Stimulated activated CD8-positive, alpha-beta memory T cell treated with anti-CD3 and anti-CD28 coated beads, Interleukin-4, amount 100 ng/mL, for 4 hours (primary cell): ENCODE measurements at places on chromosomes 2 and 18.

- DNase-seq = no peak
Observed at GRCh38 chr2:145764631-145765030, 1244.7 kb upstream of the ZEB2 start.

DNA sequence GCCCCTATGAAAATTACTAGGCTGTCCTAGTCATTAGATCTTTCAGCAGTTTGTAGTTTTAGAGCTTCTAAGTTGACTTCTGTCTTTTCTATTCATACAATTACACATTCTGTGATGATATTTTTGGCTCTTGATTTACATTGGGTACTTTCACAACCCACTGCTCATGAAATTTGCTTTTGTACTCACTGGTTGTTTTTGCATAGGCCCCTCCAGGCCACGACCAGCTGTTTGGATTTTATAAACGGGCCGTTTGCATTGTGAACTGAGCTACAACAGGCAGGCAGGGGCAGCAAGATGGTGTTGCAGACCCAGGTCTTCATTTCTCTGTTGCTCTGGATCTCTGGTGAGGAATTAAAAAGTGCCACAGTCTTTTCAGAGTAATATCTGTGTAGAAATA, 193.8 kb downstream of the RPIA start:
- no peak for DNase-seq

GRCh38 chr2:20539776-20540586, 93.1 kb downstream of the RHOB start:
- DNase-seq = no peak

DNA sequence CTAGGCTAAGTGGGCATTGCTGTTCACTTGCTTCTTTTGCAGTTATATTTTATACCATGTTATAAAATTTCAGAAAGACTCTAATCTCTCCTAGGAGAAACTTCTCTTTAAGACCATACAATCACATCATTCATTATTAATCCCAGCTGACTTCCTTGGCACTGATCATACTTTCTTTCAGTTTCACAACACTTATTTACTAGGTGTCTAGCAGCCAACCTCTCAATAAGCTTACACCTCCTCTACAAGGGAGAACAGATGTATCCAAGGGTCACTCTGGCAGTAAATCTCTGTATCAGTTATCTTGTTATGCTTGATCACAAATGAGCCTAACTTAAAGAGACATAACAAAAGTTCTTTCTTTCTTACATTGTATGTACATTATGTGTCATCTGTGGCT, 69.8 kb upstream of the EPB41L5 start:
- no peak for DNase-seq

GRCh38 chr2:226140594-226140993, 659.0 kb downstream of the IRS1 start:
- DNase-seq = no peak

DNA sequence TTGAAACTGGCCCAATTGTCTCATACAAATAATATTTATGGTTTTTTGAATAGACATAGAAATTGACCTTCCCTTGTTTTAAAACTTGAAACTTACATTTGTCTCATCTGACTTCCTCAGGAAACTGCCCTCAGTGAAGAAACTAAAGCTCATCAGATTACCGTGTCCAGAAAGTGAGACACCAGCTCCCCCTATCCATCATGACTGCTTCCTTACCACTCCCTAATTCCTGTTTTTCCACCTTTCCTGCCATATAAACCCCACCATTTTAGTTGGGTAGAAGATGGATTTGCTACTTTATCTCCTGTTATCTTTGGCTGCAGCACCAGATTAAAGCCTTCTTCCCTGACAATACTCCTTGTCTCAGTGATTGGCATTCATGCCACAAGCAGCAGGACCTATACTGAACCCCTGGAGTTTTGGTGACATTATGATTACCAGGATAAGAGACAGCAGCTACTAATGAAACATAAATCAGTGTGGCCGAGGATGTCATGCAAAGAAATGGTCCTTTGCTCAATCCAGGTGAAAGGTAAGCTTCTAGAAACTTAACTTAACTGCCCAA, 1627.6 kb upstream of the ZEB2 start:
- DNase-seq = no peak

GRCh38 chr18:27378431-27379095, 193.5 kb upstream of the CHST9 start:
- no peak for DNase-seq

DNA sequence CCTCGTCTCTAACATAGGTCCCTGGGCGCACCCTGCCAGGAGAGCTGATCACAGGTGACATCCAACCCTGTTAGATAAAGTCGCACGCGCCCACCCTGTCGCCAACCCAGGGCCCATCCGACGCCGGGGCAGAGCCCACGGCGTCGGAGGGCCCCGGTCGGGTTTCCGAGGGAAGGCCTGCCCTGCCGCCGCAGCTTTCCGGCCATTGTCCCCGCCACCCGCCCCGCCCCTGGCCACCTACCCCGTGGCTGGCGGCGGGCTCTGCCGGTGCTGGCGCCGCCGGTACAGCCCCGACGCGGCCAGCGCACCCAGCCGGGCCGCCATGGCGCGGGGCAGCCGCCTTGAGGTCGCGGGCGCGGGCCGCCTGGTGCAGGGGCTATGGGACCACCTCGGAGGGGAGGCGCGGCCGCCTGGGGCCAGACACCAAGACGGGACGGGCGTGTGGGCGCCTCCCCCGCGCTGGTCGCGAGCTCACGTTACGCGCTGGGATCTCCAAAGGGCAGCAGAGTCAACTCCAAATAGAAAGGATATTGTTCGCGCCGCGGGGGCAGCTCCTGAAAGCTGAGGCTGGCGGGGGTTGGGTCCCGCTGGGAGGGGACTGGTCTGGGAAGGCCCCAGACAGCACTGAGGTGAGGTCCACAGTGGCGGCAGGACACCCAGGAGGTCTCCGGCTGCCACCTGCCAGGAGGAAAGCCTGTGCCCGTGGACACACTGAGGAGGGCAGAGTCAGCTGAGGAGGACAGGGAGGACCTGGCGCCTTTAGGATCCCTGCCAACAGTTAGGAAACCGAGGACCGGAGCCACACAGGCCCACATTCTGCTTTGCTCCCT, 11.1 kb downstream of the LIMS2 start:
- DNase-seq = no peak

DNA sequence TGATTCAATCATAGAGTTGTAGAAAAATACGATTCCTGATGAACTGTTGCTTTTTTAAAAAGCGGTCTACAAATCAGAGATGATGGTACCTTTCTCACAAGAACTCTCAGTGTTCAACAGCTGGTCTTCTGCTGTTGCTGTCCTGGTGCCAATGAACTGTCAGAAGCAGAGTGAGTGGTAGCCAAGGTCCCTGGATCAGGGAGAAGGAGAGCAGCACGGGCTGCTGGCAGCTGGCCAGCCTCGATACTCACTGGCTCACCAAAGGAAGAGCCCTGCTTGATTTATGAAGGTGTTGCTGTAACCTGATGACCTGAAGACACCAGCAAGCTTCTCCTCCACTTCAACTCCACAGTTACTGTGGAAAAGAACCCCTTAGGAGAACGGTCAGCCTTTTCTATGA, 300.8 kb upstream of the SOX11 start:
- DNase-seq = no peak

DNA sequence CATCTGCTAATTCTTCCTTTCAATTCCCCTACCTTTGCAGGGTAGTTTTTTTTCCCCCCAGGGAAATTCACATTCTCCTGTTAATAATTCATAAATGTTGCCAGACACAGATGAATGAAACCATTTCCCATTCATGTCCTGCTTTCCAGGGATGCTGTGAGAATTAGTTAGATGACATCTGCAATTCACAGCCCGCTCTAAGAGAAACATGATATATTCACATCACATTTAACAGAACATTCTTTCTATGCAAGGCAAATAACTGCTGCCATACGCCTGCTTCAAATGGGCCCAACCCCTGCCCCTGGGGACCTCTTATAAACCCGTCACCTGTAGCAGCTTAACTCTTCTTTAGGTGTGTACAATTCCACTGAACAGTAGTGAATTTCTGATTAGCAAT, 110.6 kb upstream of the CTAGE1 start:
- DNase-seq = no peak

GRCh38 chr2:197170208-197170607, 140.4 kb downstream of the ANKRD44 start:
- DNase-seq = no peak

DNA sequence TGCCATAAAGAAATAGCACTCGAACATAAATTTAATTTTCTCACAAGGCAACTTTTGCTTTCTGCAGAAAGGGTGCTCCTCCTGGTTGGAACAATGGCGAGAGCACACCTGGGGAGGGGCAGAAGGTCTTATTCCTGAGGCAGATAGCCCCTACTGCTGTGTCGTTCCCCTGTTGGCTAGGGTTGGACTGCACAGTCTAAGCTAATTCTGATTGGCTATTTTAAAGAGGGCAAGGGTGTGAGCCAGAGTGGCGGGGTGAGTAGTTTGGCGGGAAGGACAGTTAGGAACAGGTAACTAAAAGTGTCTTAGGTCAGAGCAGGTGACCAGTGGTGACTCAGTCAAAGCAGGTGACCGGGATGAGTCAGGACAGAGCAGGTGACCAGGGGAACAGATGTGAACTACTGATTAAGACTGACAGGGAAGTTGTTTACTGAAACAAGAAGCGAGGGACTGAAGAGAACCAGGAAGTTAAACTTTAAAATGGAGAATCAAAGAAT, 49.7 kb upstream of the AGAP1 start:
- DNase-seq = no peak

DNA sequence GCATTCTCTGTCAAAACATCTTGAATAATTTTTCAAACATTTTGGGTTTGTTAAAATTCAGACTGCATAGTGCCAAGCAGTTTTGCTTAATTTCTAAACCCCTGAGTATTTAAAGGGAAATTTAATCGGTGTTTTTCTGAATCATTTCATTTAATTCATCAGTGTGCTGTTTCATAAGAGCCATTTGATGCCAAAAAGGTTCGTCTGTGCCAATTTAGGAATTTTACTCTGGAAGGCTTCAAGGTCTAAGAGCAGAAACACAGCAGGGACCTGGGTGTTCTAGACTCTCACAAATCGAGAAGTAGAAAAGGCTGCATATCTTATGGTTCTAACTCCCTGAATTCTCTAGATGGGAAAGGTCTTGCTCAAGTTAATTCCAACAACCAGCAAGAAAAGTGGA, 311.9 kb upstream of the NT5C1B start:
- DNase-seq = no peak

DNA sequence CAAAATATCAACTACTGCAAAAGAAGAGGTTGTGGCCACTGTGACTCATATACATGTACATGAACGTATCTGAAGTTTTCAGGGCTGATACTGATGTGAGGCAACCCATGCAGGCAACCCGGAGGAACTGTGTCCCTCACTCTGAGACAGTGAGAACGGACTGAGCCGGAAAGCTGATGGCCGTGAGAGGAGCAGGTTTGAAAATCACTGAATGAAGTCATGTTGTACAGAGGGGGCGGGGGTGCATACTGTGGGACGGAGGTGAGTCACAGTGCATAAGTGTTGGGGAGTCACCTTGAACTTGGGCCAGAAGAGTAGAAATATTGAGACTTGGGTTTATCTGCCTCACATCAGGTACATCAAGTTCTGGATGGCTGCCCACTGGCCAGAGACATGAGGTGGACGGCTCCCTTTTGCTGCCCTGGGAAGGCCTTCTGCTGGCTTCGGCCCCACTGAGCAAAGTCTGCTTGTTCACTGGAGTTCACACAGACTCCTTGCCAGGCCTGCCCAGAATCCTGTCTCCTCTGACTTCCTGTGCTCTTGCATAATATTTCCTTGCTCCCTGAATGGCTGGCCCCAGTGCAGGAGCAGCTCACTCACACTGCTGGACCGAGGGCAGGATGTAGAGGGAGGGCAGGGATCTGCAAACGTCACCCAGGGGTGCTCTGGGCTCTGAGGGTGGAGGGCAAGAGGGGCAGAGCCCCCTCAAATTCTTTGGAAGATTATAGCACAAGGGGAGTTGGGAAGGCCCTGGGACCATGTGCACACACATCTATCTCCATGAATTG, 18.1 kb downstream of the EPAS1 start:
- no peak for DNase-seq

GRCh38 chr2:26363323-26363722, 16.7 kb upstream of the ADGRF3 start:
- no peak for DNase-seq

- DNase-seq = no peak
Observed at GRCh38 chr2:185402474-185402873, 336.1 kb upstream of the FSIP2 start.

- DNase-seq = no peak
Observed at GRCh38 chr2:224987733-224988132, 54.5 kb downstream of the DOCK10 start.

GRCh38 chr2:110866466-110866865, 134.1 kb downstream of the ACOXL start:
- DNase-seq = no peak

DNA sequence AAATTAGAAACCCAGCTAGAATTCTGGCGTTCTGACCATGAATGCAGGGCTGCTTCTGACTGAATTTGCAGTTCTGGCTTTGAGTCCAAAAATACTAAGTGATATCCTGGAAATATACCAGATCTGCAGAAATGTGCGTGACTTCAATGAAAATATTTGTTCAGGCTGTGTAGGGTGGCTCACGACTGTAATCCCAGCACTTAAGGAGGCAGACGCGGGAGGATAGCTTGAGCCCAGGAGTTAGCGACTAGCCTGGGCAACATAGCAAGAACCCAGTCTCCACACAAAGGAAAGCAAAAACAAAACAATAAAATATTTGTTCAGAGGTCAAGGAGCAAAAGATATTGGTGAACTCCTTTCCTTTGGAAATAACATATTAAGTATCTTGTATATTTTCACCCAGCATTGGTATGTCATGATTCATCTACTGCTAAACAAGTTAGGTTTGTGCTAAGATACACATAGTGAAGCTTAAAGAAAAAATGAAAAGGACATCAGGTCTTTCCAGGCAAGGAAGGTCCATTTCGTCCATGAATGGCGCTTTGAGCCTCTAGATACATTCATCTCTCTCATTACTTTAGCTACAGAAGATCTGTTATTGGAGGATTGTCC, 239.2 kb downstream of the CMPK2 start:
- no peak for DNase-seq

GRCh38 chr2:166180951-166181812, 53.4 kb upstream of the SCN1A start:
- no peak for DNase-seq

DNA sequence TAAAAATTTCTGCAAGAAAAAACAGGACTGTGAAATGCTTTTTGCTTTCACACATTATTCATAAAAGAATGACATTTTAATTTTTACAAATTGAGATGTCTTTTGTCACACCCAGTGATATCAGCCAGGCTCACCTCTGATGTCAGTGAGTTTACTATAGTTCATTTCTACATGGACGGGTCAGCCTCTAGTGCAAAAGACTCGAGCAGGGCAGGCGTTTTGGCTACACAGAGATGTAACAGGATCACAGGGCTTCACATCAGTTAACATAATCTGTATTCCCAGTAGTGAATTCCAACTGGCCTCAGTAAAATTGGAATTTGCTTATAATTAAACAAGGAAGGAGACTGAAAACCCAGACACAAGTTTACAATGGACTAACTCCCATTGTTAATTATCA, 275.6 kb upstream of the ZSWIM2 start:
- DNase-seq = no peak

GRCh38 chr2:180723712-180724111, 256.7 kb upstream of the UBE2E3 start:
- DNase-seq = no peak

DNA sequence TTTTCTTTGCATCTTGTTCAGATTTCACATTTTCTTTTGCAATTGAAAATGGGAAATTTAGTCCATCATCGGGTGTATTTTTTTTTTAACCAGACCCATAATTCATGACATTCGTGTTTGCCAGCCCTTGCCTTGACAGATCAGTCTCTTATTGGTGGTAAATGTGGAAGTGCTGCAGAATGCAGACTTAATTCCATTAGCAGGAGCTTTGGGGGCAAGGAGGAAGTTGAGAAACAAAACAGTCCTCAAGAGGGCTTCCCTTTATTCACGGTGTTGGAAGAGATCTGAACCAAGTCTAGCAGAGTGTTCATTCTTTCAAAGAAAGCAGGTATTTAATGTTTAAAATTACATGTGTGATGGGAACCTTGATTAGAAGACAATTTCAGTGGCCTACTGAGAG, 16.6 kb upstream of the RPE start:
- no peak for DNase-seq
